ENCODE measurements at places on chromosomes 7 and 10.

DNA sequence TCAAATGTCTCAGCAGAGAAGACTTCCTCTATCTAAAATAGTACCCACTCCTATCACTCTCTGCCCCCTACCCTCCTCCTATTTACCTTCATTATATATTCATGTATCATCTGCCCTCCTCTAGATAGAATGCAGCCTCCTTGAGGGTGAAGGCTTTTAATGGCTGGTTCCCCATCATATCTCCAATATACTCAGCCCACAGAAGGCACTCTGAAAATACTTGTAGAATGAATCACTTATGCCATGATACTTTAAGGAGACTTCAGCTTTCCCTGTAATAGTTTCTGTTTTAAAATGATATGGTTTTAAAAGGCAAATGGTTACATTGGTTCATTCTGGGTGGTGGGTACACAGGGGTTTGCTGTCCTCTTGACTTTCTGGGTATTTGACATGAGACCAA, 25.3 kb downstream of the GFRA1 start:
- no peak for DNase-seq

DNA sequence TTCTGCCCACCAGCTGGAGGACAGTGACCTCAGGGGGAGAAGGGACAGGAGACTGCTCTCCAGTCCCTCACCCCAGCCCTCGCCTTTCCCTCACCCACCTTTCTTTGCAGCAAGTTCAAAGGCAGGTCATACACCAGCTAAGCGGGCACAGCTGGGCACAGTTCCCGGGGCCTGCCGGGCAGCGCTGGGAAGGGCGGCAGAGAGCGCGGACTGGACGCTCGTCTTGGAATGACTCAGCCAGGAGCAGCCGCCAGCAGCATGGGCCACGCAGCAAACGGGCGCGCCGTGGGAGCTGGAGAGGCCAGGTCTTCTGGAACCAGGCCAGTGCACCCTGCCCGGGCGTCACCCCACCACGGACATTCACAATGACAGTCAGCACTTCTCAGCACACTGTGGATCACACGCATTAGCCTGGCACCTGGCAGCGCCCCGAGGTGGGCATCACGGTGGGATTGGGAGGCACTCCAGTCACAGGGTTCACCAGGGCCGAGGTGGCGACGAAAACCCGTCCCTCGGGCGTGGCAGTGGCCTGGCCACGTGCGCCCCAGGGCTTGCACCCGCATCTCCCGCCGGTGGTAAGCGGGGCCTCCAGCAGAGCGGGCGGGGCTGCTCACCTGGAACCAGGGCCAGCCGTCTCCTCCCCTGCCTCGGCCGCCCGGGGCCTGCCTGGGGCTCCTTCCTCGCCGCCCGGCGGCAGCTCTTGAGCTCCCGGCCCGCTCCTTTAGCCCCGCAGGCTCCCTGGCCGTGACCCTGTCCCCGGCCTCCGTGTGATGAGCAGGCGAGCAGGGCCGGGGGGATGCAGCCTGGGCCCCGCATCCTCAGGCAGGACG, 29.0 kb upstream of the WDFY4 start:
- no peak for DNase-seq

- no peak for DNase-seq
Observed at GRCh38 chr7:151726652-151727578, 150.0 kb downstream of the PRKAG2 start.

DNA sequence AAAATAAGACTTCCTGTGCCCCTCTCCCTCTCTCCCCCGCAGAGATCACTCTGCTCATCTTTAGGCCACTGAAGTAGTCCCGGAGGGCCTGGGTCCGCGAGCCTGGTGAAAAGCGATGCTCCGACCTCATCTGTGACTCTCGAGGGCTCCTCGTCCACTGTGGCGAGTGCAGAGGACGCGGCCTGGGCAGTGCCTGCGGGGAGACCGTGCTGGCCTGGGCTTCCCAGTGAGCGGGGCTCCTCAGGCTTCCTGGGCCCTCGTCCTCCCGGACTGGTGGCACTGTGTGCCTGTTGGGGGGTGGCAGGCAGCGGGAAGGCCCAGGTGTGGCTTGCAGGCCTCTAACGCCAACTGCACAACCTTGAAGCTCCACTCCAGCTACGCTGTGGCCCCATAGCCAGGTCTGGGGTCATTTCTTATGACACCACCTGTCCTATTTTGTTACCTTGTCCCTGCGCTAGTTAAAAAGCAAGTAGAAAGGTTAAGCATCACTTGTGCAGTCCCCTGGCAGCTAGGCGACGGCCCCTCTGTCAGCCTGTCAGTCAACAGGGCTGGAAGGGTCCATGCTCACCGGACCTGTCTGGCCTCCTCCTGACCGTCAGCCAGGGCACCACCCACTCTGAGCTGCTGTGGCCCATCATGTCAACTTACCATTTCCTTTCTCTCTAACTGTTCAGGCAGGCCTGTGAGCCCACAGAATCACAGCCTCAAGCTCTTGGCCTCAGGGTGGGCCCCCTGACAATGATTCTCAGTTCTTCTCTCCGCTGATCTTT, 20.5 kb downstream of the MNX1 start:
- DNase-seq: peak; percentile 27

- DNase-seq: no peak
Observed at GRCh38 chr7:31669461-31669860, 17.6 kb upstream of the PPP1R17 start.

Data from mesothelial cell of epicardium (in vitro differentiated cells).